ENCODE measurements at places on chromosomes 7 and 10. TPM values are rescaled to one million over a fixed set of nuclear protein-coding genes. Genes with fewer than 3 reads are reported as not detected.

PLCE1 gene
- 2.3 TPM for total RNA-seq

GPR85 gene
- 0.15 TPM for total RNA-seq

GPR26 gene
- not detected for total RNA-seq

BLVRA gene
- total RNA-seq = 43.6 TPM

CLCN1 gene
- total RNA-seq = not detected

SPDYE11 gene
- total RNA-seq = not detected

RAB19 gene
- total RNA-seq = not detected

CAV1 gene
- 413 TPM for total RNA-seq

DNAJB6 gene
- 164 TPM for total RNA-seq

STRIP2 gene
- total RNA-seq = 12.1 TPM

TUBB8 gene
- total RNA-seq = 0.22 TPM

WEE2 gene
- total RNA-seq = not detected

FRMD4A gene
- 10.8 TPM for total RNA-seq

KBTBD2 gene
- total RNA-seq = 46.6 TPM

CYP26C1 gene
- not detected for total RNA-seq

TUBAL3 gene
- not detected for total RNA-seq

CRPPA gene
- total RNA-seq = 2.5 TPM

ELAPOR2 gene
- 0.10 TPM for total RNA-seq

HMX3 gene
- not detected for total RNA-seq

BRAT1 gene
- 18.8 TPM for total RNA-seq

ZNF655 gene
- 55.2 TPM for total RNA-seq

AKR1C8 gene
- total RNA-seq = not detected

ARHGAP22 gene
- total RNA-seq = 18.9 TPM

GBX1 gene
- total RNA-seq = not detected

MUC3A gene
- not detected for total RNA-seq

IFIT1B gene
- 0.37 TPM for total RNA-seq

TCAF2 gene
- total RNA-seq = 3.9 TPM

CNTNAP2 gene
- not detected for total RNA-seq

BHLHA15 gene
- not detected for total RNA-seq

MRLN gene
- total RNA-seq = not detected

NUTM2E gene
- total RNA-seq = 0.05 TPM

WDFY4 gene
- not detected for total RNA-seq

TAS2R4 gene
- total RNA-seq = 0.20 TPM

CPXM2 gene
- total RNA-seq = not detected

CYP3A7 gene
- not detected for total RNA-seq

CREM gene
- total RNA-seq = 35.0 TPM

RAB18 gene
- 32.7 TPM for total RNA-seq

EBLN1 gene
- 0.17 TPM for total RNA-seq

UPK3BL2 gene
- total RNA-seq = not detected

BMPR1A gene
- total RNA-seq = 22.4 TPM

SPDYE6 gene
- not detected for total RNA-seq

SH2D4B gene
- not detected for total RNA-seq

ANKRD1 gene
- total RNA-seq = 40.0 TPM

LIMK1 gene
- 55.1 TPM for total RNA-seq

GARIN1A gene
- 0.02 TPM for total RNA-seq

CALHM3 gene
- total RNA-seq = 0.39 TPM

FHIP2A gene
- 14.5 TPM for total RNA-seq

TAS2R39 gene
- total RNA-seq = not detected

TET1 gene
- 2.8 TPM for total RNA-seq

PDLIM1 gene
- total RNA-seq = 55.3 TPM

PTPRE gene
- 3.7 TPM for total RNA-seq

Data from M059J (cell line).